ENCODE measurements at places on chromosomes 1 and 21.

- peak; percentile 40 for DNase-seq
Measured at GRCh38 chr1:47859092-47859743, 138.0 kb downstream of the TRABD2B start.

- no peak for DNase-seq
Measured at GRCh38 chr1:48007047-48007446, 9.9 kb upstream of the TRABD2B start.

GRCh38 chr1:212477014-212477679, 44.4 kb downstream of the NENF start:
- peak; percentile 66 for DNase-seq

- DNase-seq: no peak
Measured at GRCh38 chr1:116457946-116458604, 85.0 kb downstream of the ATP1A1 start.

DNA sequence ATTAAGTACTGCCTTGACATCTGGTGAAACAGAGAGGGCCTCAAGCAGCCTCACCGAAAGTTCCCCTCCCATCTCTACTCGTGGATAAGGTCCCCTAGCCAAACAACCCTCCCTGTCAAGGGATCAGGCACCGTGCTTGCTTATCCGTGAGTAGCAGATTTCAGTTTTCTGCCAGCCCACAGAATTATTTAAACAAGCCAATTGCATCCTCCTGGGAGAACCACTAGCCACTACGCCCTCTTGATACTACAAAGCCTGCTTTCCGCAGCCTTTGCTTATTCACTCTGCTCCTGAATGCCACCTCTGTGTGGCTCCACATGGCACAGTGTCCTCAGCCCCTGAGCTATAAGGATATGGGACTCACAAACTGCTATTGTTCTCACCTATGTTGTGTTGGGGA, 5.9 kb upstream of the TFF2 start:
- no peak for DNase-seq

- no peak for DNase-seq
Measured at GRCh38 chr1:208156741-208157140, 87.4 kb downstream of the PLXNA2 start.

DNA sequence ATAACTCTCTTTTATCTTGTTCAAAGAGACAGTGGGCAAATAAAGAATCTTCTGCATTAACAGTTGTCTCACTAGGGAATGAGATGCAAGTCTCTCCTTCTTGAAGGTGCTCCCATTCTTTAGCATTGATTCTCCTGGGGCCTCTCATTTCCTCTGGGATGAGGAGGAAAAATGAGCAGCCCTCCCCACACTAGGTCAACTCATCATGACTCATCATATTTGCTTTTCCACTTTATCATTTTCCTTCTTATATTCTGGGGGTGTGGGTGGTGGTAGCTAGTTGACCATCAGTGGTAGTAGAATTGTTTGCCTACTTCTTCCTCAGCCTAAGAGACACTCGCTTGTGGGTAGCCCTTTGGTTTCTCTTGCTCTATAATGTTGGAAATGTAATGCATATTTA, 182.0 kb upstream of the C1orf87 start:
- no peak for DNase-seq

GRCh38 chr1:223210788-223211120, 67.7 kb upstream of the TLR5 start:
- no peak for DNase-seq

DNA sequence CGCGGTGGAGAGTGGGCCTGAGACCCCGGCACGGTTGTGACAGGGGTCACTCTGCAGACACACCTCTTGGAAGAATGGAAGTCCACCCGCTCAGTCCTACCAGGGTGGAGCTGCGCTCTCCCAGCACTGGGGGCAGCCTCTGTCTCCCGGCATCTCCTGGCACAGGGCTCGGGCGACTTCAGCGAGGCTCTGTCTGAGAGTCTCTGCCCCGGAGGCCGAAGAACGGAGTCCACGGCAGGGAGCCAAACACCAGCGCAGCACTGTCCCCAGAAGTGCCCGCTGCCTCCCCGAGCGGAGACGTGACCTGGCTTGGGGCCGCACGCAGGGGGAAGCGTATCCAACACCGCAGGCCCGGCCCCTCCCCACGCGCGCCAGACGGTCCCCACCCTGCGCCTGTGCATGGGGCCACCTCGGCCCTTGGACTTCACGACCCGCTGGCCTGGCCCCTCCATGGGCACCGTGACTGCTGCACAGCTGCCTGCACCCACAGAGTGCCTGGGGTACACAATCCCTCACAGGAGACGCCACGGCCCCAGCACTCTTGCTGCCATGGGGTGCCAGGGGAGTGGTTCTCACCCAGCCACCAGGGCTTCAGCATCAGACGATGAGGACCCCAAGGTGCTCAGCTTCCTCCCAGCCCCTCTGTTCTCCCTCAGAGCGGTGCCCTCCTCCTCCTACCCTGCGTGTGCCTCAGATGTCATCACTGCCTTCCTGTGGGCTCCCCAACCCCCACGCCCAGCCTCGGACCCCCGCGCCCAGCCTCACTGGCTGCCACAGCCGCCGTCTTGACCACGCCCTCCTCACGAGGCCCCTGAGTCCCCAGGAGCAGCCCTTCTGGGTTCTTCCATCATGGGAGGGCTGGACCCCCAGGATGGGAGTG, 14.9 kb upstream of the RNF223 start:
- DNase-seq: no peak

DNA sequence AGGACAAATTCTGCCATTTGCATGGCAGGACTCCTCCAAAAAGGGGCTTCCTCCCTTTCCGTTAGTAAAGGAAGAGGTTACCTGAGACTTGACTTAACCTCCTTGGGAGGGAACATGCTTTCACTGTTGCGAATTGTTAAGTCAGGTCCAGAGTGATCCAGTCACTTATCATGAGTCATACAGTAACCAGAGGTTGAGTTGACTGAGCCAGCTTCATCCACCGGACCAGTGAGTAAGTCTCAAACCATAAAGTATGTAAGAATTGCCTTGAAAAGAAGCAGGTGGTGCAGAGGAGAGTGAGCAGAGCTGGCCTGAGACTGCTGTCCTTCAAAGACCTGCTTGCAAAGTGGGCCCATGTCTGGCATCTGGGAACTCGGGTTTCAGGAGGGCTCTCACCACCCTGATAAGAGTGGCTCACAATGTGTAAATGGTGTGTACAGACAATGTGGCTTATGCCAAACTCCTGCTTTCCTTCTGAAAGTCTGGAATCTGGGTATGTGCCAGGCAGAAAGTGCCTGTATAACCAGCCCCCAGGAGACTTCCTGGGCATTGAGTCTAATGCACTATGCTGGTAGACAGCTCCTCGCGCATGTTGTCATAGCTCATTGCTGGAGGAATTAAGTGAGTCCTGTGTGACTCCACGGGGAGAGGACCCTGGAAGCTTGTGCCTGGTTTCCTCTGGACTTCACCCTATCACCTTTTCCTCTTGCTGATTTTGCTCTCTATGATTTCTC, 84.3 kb upstream of the KLHDC7A start:
- DNase-seq: no peak

- no peak for DNase-seq
Measured at GRCh38 chr1:97424209-97424608, 496.6 kb downstream of the DPYD start.

DNA sequence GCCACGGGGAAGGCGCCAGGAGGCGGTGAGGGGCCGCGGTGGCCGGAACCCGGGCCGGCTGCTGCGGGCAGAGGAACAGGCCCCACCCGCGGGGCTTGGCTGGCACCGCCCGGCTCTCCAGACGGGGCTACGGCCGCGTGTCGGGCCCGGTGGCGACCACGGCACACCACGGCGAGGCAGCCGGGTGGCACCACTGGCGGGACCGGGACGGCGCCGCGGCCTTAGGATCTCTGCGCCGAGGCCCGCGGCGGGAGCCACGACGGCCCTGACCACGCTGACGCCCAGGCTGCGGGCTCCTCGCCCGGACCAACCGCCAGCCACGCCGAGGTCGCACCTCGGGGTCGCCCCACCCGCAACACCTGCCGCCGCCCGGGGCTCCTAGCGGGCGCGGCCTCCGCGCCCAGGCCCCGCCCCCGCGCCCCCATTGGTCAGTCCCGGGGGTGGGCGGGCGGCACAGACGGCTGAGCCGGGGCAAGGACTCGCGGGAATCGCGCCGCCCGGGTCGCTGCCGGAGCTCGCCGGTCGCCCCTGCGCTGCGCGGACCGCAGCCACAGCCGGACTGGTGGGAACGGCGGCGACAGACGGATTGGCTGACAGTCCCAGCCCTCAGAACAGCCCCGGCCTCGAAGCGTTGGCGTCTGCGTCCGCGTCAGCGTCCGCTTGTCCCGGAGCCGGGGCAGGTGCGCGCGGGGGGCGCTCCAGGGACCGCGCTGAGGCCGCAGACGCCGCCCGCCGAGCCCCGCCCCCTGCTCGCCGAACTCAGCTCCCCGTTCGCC, at the start of gene BMP8A:
Gene BMP8A, plus strand, starts transcription at position 491 of the 776 bp plus-strand sequence. CDS start 356 bp downstream, outside the sequence.
- DNase-seq: peak; percentile 87

DNA sequence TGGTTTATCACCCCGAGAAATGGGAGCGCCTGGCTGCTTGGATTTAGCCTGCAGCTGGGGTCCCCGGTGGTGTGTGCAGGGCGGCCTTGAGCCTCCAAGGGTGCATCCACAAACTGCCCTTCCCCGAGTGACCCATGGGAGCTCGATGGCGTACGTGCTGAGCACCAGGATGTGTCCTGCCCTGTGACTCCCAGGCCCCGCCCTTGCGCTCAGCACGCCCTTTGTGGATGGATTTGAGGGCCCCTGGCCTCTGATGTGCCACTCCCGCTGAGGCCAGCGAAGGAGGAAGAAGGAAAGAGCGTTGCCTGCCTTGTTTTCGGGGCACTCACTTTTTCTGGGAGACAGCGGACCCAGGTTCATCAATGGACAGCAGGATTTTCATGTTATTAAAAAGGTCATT, 1.7 kb upstream of the TFF3 start:
- DNase-seq: no peak

- DNase-seq: no peak
Measured at GRCh38 chr1:25571522-25571970, 28.1 kb downstream of the LDLRAP1 start.

GRCh38 chr1:112852276-112852675, 103.7 kb downstream of the SLC16A1 start:
- no peak for DNase-seq

DNA sequence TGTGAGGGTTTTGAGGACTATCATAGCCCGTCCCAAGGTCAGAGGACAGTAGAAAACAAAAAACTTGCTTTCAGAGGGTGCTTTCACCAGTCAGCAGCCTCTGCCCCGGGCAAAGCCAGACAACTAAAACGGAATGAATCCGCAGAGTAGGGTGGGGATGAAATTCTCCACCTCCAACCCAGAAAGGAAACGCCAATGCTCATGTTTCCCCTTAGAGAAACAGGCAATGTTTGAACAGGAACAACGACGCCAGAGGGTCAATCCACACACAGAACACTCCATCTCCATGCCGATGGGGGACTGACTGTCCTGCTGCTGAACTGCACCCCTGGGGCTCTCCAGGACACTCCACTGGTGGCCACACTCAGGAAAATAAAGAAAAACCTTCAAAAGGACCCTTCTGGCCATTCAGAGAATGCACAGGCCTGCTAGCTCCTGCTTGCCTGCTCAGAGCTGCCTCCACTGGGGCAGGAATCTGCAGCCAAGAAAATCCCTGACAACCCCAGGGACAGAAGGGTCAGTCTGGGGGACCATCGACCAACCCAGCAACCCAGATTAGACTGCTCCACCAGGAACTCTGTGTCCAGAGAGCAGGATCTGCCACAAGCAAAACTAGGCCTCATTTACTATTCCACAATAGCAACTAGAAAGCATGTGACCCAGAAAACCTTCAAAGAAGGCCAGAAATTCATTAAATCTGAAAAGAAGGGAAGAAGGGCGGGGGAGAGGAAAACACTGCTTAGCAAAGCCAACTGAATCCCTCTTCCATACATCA, 116.0 kb downstream of the TOMM20 start:
- DNase-seq: no peak

GRCh38 chr1:186566140-186566855, 105.4 kb upstream of the PDC start:
- no peak for DNase-seq

DNA sequence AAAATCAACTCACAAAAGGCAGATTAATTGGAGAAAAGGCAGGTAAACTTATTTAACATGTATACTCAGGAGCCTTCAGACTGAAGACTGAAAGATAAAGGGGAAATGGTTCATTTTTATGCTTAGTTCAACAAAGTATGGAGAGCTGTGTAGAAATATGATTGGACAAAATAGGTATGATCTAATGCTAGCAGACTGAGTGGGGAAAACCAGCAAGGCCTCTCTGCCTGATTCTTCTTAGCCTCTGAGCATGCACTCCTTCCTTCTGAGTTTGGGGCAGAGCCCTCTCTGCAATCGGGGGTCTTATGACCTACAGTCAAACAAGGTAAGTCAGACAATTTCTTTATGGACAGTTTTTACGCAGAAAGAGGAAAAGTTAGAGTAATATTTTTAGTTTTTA, 38.8 kb upstream of the SUCO start:
- no peak for DNase-seq

GRCh38 chr1:244349581-244350001, 102.1 kb downstream of the ADSS2 start:
- no peak for DNase-seq

DNA sequence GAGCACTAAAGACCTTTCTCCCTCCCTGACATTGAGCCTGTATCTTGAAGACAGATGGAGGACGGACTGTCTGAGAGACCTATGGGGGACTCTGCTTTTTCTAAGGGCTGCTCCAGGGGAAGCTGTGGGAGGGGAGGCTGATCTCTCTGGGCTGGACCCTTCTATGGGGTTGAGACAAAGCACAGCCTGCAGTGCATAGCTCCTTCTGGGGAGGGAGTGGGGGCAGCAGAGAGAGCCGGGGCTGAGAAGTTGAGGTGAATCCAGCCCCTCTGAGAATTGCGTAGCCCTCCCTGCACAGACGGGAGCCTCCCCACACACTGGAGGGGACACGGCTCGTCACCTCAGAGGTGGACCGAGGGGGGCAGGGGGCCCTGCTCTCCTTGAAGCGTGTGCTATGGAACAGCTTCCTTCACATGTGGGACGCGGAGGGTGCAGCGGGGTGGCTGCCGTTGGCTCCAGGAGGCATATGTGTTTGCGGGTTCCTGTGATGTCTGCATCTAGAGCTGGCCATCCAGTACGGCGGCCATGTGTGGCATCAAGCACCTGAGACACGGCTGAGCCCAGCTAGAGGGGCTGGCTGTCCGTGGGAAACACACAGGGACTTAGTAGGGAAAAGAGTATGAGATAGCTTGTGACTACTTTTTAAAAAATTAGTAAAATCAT, 299.1 kb downstream of the CAMTA1 start:
- no peak for DNase-seq

DNA sequence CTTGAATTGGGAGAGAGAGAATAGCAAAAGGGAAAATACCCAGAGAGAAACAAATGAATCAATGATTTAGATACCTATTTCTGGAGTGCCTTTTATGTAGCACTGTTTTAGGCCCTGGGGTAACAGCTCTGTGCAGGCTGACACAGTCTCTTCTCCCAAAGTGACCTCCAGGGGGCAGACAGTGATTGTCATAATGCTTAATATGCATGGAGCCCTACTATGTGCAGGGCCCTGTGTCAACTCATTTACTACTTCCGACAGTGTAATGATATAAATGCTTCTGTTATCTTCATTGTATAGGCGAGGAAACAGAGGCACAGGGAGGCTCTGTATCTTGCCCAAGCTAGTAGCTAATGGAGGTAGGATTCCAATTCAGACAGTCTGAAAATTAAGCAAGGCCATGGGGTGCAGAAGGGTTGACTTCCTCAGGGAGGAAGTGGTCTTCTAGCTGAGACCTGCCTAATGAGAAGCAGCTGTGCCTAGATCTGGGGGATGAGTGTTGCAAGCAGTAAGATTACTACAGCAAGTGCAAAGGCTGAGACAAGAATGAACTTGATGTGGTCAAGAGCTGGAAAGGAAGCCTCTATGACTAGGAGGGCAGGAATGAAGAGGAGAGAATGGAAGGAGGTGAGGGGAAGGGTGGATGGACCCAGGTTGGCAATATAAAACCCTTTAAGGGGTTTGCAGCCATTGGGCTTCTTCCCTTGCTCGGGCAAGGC, 16.2 kb upstream of the SERINC2 start:
- no peak for DNase-seq

- no peak for DNase-seq
Measured at GRCh38 chr1:112983537-112984131, 27.6 kb upstream of the SLC16A1 start.

Measured in activated naive CD8-positive, alpha-beta T cell treated with anti-CD3 and anti-CD28 coated beads, Interleukin-2, amount 10 ng/mL, durations not matched to agents 7 days and 5 days (primary cell).